ENCODE measurements at places on chromosomes 5 and 9. TPM values are rescaled to one million over a fixed set of nuclear protein-coding genes. Genes with fewer than 3 reads are reported as not detected.

C9orf153 gene
- total RNA-seq, result 0.94 TPM

SNCB gene
- 0.19 TPM for total RNA-seq

ACSL6 gene
- 6.2 TPM for total RNA-seq

ATP10B gene
- not detected for total RNA-seq
